ENCODE measurements at places on chromosomes 6 and 20.
A peak's percentile ranks its signal among the peaks of the same experiment; 100 is the strongest.

DNA sequence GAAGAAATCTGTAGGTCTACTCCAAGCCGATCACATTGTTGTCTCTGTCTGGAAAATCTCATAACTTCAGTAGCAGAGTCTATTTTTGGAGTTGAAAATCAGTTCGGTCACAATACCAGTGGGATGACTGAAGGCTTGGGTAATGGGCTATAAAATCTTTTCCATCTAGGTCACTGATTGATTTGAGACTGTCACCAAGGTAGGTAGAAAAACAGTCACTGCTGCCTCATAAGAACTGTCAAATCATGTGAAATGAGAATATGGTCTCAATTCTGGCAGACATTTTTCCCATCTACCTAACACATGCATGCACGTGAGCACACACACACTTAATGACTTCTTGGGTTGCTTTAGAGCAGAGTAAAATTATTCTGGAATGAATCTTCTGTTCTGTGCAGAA lies 1162.8 kb upstream of the CITED2 start:
- no peak for DNase-seq

GRCh38 chr20:49063279-49063678 lies 17.2 kb downstream of the CSE1L start:
- DNase-seq, result no peak

- DNase-seq, result no peak
These were observed 34.7 kb upstream of the ADGRF4 start for GRCh38 chr6:47663462-47664216.

- peak; percentile 43 for DNase-seq
These were observed 94.6 kb downstream of the BANF2 start for GRCh38 chr20:17794400-17794799.

- no peak for DNase-seq
These were observed 3.7 kb downstream of the AK9 start for GRCh38 chr6:109687271-109687761.

GRCh38 chr6:170296423-170296745 lies 5.5 kb upstream of the DLL1 start:
- DNase-seq, result no peak

DNA sequence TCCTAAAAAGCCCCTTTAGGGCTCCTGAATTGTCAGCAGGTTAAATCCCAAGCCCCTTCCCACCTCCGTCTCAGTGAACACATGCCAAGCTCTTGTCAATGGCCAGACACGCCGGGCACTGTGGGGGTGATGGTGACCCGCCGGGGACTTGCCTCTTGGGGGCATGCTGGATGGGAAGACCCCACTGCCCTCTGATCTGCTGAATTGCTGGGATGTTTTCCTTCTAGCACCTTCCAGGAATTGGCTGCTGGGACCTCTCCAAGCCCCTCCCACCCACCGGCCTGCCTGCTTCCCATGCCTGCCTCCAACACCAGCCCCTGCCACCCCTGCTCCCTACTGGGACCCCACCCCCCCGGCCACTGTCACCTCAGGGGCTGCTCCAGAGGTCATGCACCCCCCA lies 345.9 kb downstream of the CDH4 start:
- DNase-seq, result no peak

GRCh38 chr6:74912234-74912633 lies 293.6 kb downstream of the COL12A1 start:
- no peak for DNase-seq

DNA sequence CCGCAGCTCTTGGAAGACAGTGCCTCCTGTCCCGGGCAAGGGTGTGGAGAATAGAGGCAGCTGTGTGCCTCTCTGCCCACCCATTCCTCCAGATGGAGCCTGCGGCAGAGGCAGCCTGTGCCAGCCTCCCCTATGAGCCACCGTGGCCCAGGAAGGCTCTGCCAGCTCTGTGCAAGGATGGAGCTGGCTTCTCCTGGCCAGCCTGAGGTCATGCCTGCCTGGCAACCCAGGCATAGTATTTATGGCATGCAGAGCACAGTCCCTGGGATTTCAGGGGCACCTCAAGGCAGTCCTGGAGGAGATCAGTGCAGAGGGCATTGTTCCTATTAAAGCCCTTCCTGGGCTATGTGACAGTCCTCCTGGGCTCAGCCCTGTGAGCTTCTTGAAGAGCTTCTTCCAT lies 1.5 kb downstream of the EPB41L1 start:
- DNase-seq, result peak; percentile 58

DNA sequence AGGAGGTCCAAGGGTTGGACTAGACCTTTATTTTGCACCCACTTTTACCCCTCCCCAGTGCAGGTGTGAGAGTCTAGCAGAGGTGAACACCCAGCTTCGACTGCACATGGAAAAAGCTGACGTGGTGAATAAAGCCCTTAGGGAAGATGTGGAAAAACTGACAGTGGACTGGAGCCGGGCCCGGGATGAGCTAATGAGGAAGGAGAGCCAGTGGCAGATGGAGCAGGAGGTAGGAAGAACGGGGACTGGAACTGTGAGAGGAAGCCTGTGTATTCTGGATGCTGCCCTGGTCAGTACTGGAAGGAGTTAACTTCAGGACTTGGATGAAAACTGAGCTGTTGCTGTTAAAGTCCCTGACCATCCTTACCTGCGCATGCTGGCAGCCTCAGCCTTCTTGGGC lies 10.6 kb downstream of the CEP250 start:
- no peak for DNase-seq

GRCh38 chr6:8000188-8000596 lies 64.0 kb downstream of the BLOC1S5 start:
- DNase-seq, result no peak

- DNase-seq, result peak; percentile 38
These were observed 82.7 kb upstream of the TOP1 start for GRCh38 chr20:40945754-40946450.

DNA sequence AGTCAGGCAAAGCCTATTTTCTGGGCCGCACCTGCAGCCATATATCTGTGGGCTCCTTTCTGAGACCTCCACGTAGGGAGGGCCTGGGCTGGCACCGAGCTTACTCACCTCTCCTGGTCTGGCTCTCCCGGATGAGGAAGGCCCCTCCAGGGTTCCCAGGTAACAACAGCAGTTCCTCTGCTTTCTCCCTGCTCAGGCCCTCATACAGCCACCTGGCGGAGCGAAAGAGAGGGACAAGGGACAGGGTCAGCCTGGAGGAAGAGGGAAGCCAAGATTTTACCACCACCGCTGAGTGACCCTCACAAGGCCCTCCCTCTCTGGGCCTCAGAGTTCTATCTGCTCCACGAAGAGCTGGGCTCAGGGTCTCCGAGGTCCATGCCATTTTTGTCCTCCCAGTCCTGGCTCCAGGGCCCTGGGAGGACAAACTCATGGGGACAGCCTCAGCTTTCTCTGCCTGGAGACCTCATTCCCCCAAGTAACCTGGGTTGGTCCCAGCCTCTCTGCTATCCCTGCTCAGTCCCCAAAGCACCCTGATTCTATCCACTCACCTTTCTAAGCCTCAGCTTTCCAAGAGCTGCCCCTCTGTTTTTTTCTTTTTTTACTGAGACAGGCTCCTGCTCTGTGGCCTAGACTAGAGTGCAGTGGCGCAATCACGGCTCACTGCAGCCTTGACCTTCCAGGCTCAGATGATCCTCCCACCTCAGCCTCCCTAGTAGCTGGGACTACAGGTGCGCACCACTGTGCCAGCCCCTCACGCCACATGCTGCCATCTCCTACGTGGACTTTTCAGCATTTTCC lies 13.3 kb downstream of the SLA2 start:
- no peak for DNase-seq

DNA sequence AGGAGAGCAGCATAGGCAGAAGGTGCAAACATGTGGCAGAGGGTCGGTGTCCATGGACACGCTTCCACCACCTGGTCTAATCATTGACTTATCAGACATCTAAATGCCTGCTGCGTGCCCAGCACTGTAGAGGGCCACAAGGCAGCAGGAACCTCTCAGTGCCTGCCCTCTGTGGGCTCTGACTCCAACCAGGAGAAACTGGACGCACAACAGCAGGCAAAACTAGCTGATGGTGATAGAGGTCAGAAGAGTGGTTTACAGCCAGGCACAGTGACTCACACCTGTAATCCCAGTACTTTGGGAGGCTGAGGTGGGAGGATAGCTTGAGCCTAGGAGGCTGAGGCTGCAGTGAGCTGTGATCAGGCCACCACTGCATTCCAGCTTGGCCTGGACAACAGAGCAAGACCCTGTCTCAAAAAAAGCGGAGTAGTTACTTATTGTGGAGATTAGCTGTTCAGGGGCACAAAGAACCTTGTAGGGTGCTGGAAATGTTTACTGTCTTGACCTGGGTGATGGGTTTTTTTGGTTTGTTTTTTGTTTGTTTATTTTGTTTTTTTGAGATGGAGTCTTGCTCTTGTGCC lies 46.5 kb downstream of the PPARD start:
- no peak for DNase-seq

- no peak for DNase-seq
These were observed 135.7 kb downstream of the KIF13A start for GRCh38 chr6:17851720-17852161.

- no peak for DNase-seq
These were observed 799 bp downstream of the NRM start for GRCh38 chr6:30689985-30690384.

DNA sequence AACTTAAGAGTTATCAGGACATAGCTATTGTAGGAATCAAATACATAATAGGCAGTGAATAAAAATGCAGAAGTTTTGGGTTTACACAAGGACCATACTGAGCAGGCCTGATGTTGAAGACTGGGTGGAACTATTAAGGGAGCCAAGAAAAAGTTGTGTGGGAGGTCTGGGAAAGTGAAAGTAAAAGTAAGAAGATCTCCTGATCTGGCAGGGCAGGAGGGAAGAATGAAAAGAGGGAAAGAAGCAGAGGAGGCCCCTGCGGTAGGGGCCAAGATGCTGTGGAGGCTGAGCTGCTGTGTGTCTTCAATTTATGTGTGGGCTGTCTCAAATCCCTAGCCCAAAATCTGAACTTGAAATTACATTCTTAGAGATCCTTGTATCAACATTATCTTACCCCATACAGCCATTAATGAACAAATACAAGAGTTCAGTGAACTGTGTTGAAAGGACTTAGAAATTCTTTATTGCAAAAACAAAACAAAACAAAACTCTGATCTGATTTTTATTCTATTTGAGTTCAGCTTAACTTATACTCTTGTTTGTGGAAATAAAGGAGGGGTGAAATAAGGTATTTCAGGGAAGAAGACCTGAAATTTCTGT lies 1183.8 kb downstream of the HACE1 start:
- no peak for DNase-seq

GRCh38 chr6:169189182-169189581 lies 64.5 kb downstream of the THBS2 start:
- no peak for DNase-seq

GRCh38 chr6:144279484-144280150 lies 5.5 kb upstream of the UTRN start:
- DNase-seq, result no peak

DNA sequence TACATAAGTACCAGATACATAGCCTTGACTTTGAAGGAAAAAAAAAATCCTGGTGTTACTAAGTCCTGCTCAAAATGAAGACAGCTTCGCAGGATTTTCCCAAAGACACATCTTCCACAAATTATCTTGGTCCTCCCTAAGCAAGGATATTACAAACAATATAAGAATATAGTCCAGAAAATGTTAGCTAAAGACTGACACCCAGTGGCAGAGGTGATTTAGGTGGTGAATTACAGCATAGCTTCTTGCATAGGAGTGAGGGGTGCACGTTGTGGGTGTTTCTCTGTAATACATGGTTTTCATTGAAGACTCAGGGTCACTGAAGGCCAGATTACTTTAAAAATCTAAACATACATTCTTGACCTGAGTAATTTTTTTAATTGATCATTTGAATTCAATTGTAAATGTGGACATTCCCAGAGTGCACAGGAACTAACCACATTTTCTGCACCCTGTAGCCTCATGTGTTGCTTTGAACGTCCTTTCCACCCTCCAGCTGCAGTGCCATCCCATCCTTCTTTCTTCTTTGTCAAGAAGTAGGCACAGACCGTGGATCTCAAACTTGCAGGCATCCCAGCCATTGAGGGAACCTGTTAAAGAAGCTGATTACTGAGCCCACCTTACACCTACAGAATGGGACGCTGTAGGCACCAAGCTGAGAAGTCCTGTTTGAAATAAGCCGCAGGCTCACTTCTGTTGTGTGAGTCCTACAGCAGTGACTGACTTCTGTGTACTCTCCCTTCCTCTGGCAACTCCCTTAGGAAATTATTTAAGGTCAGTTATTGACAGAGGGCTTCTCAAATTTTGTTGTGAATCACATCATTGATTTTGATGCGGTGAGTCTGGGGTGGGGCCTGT lies 102.6 kb downstream of the PERP start:
- DNase-seq, result no peak

GRCh38 chr6:94052749-94053148 lies 633.4 kb upstream of the EPHA7 start:
- DNase-seq, result no peak

DNA sequence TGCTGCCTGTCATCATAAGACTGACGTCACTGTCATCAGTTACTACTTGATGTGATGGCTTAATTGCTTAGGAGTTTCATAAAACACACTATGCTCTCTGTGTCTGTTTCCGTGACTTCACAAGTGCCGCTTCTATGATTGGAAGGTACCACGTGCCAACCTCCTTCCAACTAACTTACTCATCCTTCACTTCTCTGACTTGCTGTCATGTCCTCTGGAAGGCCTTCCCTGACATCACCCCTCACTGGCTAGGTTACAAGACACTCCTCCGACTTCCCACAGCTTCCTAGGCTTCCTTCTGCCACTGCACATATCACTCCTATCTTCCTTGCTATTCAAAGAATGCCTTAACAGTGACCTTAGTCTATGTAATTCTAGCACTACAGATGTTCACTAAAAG lies 20.4 kb downstream of the SERINC3 start:
- no peak for DNase-seq

- DNase-seq, result no peak
These were observed 38.3 kb downstream of the PDRG1 start for GRCh38 chr20:31913431-31914157.

- DNase-seq, result no peak
These were observed 548.2 kb downstream of the QKI start for GRCh38 chr6:163962627-163963117.

- DNase-seq, result no peak
These were observed 20.6 kb downstream of the SLC2A12 start for GRCh38 chr6:134031696-134032255.
